ENCODE measurements at places on chromosomes 3 and 15.
A peak's percentile ranks its signal among the peaks of the same experiment; 100 is the strongest.

DNA sequence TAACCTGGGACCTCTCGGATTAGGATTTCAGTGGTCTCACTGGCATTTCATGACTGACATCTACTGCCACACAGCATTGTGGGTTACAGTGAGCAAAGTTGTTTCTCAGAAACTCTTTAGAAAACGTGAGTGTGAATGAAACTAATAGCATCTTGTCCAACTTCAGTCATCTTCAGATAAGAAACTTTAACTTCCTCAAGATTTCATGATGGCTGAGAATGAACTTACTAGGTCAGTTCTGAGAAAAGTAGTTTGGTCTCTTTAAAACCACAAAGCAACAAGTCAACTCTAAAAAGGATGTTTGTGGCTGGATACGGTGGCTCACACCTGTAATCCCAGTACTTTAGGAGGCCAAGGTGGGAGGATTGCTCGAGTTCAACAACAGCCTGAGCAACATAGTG, 14.2 kb upstream of the HOMER2 start:
- H3K27me3 ChIP-seq: peaks cover 10% of the 10 kb centered on the region
- no peak overlapping the region for H3K27ac ChIP-seq
- DNase-seq: peak; percentile 20
- no peak overlapping the region for H3K4me3 ChIP-seq
- H3K36me3 ChIP-seq: no peaks in the 10 kb centered on the region
- H3K4me1 ChIP-seq: peaks cover 30% of the 10 kb centered on the region

- no peak overlapping the region for H3K4me3 ChIP-seq
- H3K36me3 ChIP-seq: no peaks in the 10 kb centered on the region
- no peak overlapping the region for H3K27ac ChIP-seq
- no peak for DNase-seq
Measured at GRCh38 chr3:3089017-3089416, 21.2 kb downstream of the IL5RA start.

GRCh38 chr3:58973796-58974195, 76.0 kb downstream of the CFAP20DC start:
- peaks cover 8% of the 10 kb centered on the region for H3K27me3 ChIP-seq
- DNase-seq: no peak
- no peak overlapping the region for H3K4me3 ChIP-seq
- no peaks in the 10 kb centered on the region for H3K36me3 ChIP-seq
- H3K27ac ChIP-seq: no peak overlapping the region

DNA sequence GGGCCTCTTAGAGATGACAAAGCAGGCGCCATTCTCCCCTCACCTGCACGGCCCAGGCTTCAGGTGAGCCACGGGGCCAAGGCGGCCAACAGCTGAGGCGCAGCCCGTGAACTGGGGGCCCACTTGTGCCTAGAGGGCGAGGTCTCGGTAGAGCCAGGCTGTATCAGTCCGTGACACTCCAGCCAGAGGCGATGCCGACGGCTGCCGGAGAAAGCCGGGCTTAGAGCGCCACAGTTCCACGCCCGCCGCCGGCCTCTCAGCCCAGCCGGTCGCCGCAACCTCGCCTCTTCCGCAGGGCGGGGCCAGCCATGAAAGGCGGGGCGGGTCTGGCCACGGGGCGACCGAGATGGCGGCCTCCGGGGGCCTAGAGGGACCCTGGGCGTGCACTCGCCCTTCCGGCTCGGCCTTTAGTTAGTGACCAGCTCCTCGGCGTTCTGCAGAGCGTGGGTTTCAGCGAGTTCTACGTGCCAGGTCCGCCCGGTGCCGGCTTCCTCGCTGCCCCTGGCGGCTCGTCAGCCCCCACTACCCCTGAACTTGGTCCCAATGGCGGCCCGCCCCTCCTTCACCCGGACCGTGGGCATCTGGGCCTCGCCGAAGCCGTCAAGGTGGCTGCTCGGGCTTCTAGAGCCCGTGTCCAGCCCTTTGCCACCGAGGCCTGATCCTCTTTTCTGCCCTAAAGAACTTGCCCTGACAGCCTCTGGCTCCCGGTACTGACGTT, at the start of gene ZNF621:
TSS of gene ZNF621 (plus strand) at position 393 of the 718 bp plus-strand sequence. CDS start 881 bp downstream, outside the sequence.
- DNase-seq: peak; percentile 80
- H3K27me3 ChIP-seq: no peaks in the 10 kb centered on the region
- peak within 1 kb of the TSS; percentile 95 for H3K4me3 ChIP-seq
- peaks cover 22% of the 10 kb centered on the region for H3K4me1 ChIP-seq
- H3K36me3 ChIP-seq: peaks cover 35% of the 10 kb centered on the region

- H3K36me3 ChIP-seq: no peaks in the 10 kb centered on the region
- H3K27ac ChIP-seq: no peak overlapping the region
- no peak overlapping the region for H3K4me3 ChIP-seq
- DNase-seq: no peak
- no peaks in the 10 kb centered on the region for H3K4me1 ChIP-seq
- peaks cover 2% of the 10 kb centered on the region for H3K27me3 ChIP-seq
Measured at GRCh38 chr15:38187630-38188313, 64.9 kb upstream of the SPRED1 start.

Data from activated T-helper 2 cell treated with anti-CD3 and anti-CD28 coated beads, Interferon-gamma antibody, Interleukin-2, Interleukin-4, amounts not matched to agents 10 μg/mL and 5 μg/mL and 100 μg/mL, durations not matched to agents 14 hours and 24 hours and 36 hours (primary cell).